ENCODE measurements at places on chromosomes 16 and 17.

DNA sequence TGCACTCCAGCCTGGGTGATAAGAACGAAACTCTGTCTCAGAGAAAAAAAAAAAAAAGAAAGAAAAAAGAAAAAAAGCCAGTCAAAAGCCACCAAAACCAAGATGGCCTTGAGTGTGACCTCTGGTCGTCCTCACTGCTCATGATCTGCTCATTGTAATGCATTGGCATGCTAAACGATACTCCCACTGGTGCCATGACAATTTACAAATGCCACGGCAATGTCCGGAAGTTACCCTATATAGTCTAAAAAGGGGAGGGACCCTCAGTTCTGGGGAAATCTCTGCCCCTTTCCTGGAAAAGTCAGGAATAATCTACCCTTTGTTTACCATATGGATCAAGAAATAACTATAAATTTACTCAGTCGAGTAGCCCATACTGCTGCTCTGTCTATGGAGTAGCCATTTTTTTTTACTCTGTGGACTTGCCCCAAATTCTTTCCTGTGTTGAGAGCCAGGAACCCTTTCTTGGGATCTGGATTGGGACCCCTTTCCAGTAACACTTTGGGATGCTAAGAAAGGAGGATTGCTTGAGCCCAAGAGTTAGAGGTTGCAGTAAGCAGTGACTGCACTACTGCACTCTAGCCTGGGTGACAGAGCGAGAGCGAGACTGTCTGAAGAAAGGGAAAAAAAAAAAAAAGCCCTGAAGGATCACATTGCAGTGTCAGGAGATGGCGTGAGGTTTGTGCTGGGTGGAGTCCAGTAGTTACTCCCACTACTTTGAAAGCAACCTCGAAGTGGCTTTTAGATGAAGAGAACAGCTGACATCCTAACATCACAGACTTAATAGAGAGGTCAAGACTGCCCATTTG, 3.7 kb upstream of the TMEM231 start:
- no peak for DNase-seq

- DNase-seq = no peak
These were observed 71.6 kb downstream of the PGS1 start for GRCh38 chr17:78449983-78450595.

DNA sequence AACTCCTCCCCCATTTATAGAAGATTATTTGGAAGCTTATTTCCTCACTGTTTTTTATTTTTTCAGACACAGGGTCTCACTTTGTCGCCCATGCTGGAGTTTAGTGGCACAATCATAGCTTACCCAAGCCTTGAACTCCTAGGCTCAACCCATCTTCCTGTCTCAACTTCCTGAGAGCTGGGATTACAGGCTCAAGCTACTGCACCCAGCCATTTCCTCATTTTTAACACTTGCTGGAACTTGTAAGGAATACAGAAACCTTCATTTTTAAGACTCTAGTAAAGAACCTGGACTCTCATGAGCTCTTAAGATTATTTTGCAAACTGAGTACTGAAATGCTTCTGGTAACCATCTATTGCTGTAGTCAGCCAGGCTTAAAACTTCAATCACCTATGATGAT, 29.9 kb downstream of the KANSL1 start:
- DNase-seq = no peak

- DNase-seq = peak; percentile 95
These were observed 56.2 kb downstream of the PRMT7 start for GRCh38 chr16:68367030-68367429.

GRCh38 chr17:82615084-82616020, 32.9 kb downstream of the WDR45B start:
- DNase-seq = no peak

GRCh38 chr17:31548709-31549108, 157.2 kb downstream of the RAB11FIP4 start:
- DNase-seq = no peak

- peak; percentile 88 for DNase-seq
These were observed at the start of gene LPCAT2 for GRCh38 chr16:55508941-55509931. LPCAT2 (plus strand) TSS chr16:55509072; CDS start chr16:55509182, 110 bp downstream.

- no peak for DNase-seq
These were observed 49.7 kb downstream of the RNF112 start for GRCh38 chr17:19460700-19461099.

- no peak for DNase-seq
These were observed 3.1 kb upstream of the KRT36 start for GRCh38 chr17:41492771-41493170.

GRCh38 chr17:49565948-49566491, 9.7 kb upstream of the NXPH3 start:
- DNase-seq = no peak

DNA sequence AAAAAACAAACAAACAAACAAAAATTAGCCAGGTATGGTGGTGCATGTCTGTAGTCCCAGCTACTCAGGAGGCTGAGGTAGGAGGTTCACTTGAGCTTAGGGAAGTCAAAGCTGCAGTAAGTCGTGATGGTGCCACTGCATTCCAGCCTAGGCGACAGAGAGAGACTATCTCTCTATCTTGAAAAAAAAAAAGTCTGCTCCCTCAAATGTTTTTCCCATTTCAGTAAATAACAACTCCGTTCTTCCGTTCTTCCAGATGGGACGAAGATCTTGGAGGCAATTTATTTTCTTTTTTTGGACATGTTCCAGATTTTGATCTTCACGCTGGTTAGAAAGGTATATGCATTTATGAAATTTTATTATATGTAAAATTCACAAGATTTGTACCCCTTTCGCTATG, 19.0 kb downstream of the ERAL1 start:
- no peak for DNase-seq

DNA sequence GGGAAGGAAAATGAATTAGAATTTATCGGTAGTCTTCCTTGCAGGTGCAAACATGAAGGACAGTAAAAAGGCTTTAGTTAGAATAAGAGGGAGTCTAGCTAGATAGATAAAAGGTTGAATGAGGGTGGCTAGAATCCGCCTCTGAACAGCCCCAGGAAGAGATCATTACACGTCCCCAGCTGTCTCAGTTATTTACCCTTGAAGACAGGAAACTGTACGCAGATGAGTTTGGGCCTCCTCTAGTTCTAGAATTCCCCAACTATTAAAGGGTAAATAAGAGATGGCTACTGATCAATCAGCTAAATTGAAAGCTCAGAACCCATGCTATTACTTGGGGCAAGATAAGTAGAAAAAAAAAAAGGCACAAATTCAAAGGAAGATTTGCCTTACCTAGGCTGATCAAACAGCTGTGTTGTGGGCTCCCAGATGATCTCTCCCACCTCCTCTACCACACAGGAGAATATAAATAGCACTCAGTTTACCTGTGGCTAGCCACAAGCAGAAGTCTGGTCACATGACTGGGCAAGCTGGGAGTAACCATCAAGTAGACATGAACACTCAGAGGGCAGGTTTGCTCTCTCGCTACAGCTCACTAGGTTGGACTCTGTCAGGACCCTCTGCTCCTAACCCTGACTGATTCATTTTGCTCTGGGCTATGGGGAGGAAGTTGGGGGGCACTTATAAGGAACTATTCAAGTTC, 17.0 kb downstream of the FAM117A start:
- DNase-seq = no peak

DNA sequence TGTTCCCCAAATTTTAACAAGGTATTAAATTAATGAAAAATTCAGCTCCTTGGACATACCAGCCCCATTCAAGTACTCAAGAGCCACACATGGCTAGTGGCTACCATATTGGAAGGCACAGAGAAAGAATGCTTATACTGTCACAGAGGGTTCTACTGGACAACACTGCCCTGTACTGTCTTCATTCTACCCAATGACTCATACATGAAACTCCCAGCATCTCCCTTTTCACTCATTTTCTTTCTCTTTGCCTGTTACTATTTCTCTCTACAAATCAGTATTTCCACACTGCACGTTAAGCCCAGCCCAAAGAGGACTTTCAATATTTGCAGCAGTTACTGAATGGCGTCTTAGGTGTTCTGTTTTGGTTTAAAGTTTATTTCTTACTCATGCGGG, 72.1 kb upstream of the RCVRN start:
- DNase-seq = no peak

DNA sequence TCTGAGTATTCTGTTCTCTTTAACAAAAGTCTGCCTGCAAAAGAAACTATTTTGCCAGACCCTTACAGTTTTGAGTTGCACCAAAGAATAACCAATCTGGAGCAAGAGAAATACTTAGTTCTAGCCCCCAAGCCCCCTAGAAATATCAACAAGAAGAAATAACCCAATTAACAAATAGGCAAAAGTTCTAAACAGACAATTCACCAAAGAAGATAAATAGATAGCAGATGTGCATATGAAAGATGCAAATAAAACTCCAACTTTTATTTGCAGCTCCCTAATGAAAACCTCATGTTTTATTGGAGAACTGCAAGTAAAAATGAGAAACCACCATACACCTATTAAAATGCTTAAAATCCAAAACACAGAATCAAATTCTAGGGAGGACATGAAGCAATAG, 1308.0 kb downstream of the CDH11 start:
- DNase-seq = no peak

DNA sequence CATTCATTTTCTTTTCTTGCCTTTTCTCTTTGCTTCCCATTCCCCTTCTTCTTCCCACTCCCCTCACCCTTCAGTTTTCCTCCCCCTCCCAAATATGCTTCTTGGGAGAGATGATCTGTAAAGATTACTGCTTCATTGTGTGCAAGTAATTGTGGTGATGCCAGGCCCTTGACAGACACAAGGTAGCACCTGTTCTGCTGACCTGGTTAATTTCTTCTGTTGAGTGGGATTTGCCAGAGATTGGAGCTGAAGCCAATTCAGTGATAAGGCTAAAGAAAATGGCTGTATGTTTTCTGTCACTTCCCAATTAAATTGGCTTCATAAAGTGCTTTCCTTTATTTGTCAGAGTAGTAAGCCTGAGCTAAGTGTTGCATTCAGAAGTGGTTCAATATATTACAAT, 44.5 kb downstream of the AATF start:
- DNase-seq = no peak

DNA sequence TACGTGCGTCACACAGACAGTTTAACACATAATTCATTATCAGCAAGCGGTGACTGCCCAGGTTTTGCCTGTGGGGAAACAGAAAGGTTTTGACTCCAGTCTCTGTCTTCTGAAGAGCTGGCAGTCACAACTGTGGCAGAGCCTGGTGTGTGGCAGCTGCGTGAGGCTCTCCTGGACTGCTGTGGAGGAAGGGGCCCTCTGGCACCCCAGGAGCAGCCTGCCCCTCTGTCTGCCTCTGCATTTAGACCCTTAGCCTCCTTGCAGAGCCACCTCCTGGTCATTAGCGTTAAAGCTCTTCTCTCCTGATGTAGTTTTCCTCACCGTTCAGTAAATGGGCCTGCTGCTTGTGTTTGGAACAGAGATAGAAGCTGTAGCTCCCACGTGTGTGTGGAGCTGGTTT, 10.9 kb downstream of the RAB40C start:
- DNase-seq = no peak

- no peak for DNase-seq
These were observed 8.1 kb downstream of the DOC2B start for GRCh38 chr17:173166-173911.

GRCh38 chr16:11164482-11165270, 91.3 kb downstream of the SOCS1 start:
- no peak for DNase-seq

- DNase-seq = no peak
These were observed 17.7 kb upstream of the HS3ST3A1 start for GRCh38 chr17:13619462-13619861.

GRCh38 chr16:69775563-69775962, 13.4 kb downstream of the WWP2 start:
- no peak for DNase-seq

GRCh38 chr16:86763819-86764218, 185.5 kb downstream of the FOXL1 start:
- no peak for DNase-seq

DNA sequence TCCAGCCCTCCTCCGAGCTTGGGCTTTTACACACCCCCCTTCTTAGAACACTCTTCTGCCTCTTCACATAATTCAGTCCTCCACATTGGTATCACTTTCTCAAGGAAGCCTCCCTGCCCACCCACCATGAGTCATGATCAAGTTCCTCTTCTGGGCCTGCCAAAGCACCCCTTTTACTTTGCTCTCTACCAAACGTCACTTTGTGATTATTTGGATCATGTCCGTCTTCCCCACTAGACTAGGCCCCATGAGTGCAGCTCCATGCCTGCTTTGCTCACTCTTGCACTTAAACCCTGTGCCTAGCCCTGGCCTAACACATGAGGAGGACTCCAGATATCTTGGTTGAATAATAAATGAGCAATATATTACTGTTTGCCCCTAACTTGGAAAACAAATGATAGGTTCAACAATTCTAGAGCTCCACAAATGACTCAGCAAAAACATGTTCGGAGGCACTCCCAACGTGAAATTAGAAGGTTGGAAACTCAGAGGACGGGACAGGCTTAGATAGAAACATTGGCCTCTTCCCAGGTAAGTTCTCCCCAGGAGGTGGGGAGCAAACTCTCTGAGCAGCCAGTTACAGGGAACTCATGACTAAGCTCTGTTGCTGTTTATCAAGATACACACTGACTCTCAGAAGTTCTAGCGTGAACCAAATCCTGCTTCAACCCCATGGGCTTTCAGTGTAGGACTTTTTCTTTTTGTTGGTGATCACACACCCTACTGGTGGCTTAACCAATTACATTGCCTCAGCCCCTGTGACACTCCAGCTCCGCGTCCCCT, 28.3 kb downstream of the G6PC1 start:
- DNase-seq = peak; percentile 54

DNA sequence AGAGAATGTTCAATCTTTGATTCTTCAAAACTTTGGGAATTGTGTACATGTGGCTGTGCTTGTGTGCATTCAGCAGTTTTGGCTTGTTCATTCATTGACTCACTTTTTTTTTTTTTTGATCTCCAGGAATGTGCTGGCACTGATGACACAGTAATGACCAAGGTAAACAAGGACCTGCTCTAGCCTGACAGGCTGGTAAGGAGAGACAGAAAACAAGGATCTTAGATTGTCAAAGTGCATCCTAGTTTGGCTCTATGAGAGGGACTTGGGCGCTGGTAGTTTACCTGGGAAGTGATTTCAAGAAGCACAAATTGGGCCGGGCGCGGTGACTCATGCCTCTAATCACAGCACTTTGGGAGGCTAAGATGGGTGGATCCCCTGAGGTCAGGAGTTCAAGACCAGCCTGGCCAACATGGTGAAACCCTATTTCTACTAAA, 233.1 kb upstream of the WSCD1 start:
- no peak for DNase-seq

DNA sequence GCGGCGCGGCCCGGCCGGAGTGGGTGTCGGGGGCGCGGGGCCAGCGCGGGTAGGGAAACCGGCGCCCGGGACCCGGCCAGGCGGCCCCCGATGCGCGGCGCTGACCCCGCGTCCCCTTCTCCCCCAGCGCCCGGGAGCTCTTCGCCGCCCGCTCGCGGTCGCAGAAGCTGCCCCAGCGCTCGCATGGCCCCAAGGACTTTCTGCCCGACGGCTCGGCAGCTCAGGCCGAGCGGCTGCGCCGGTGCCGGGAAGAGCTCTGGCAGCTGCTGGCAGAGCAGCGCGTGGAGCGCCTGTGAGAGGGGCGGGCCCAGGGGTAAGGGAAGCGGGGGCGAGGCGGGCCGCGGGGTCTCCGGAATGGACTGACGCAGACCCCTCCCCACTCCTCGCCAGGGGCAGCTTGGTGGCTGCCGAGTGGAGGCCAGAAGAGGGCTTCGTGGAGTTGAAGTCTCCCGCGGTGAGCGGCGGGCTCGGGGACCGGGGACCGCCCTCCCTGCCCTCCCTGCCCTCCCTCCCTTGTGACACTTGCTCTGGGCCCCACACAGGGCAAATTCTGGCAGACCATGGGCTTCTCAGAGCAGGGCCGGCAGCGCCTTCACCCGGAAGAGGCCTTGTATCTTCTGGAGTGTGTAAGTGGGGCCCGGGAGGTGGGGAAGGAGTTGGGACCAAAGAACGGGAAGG, 430 bp downstream of the TSEN54 start:
- DNase-seq = no peak

GRCh38 chr16:82067042-82067803, 32.2 kb downstream of the HSD17B2 start:
- no peak for DNase-seq

GRCh38 chr17:82225368-82226029, 3.3 kb upstream of the SLC16A3 start:
- DNase-seq = no peak

Measured in 8988T (cell line).